ENCODE measurements at places on chromosomes 5 and 9. TPM values are rescaled to one million over a fixed set of nuclear protein-coding genes. Genes with fewer than 3 reads are reported as not detected.

REXO4 gene
- total RNA-seq, result 13.1 TPM

LRRC19 gene
- not detected for total RNA-seq

GRCh38 chr5:179326122-179326927, 18.9 kb downstream of the ADAMTS2 start:
- no peak for DNase-seq

DNA sequence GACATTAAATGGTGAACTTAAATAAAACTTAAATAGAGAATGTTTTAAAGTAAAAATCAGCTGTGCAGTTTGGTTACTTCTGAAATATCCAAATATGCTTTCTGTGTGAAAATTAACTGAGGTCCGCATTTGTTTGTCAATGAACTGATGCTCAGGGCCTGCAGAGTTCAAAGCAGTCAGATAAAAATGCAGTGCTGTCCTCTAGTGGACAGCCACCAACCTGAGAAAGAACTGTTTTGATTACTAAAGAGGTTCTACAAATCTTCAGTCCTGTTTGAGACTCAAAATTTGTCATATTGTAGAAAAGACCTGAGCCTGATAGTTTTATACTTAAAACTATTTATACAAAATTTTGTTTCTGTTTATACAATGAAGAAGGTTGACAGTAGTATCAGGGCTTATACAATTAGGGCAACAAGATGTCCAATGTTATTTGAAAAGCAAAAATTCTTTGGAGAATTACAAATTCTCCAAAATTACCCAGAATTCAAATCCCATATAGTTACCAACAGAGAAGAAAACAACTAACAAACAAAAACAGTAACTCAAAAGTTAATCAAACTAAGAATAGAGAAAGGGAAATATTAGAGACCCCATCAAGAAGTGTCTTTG, 232.3 kb upstream of the TBCA start:
- DNase-seq, result no peak

DNA sequence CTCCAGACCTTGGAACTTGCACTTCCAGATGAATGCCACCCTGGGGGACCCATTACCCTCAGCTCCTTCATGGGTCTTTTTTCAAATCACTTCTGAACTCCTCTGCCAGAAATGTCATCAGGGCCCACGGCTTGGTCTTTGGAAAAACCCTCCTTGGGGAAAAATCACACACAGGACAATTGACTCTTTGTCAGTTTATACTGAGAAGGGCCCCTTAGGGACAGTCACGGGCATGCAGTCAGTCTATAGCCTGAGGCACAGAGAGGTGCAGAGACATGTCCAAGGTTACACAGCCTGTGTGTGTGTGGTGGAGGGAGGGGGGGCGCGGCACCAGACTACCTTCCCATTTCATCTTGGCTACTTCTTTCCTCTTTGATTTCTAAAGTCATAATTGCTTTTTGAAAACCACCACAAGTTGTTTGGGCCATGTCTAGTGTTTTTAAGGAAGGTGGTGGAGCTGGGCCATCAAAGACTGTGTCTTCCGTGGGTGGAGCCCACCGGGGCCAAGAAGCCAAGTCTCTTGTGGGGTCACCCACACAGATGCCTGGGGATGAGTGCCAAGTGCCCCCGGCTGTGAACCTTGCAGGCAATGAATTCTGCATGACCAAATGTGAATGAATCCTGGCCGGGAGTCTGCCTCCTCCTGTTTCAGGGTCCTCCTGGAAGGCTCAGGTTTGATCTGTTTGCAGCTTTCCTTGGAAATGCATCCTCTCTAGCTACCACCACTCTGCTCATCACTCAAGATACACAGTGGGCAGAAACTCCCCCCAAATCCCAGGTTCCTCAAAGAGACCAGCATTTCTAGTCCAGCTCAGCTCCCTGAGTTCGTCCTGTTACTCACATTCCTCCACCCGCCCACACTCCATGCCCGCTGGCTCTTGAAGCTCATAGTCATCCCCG, 200.1 kb upstream of the TBC1D2 start:
- DNase-seq, result no peak

- no peak for DNase-seq
These were observed 31.2 kb downstream of the DEPDC1B start for GRCh38 chr5:60668686-60669304.

DNA sequence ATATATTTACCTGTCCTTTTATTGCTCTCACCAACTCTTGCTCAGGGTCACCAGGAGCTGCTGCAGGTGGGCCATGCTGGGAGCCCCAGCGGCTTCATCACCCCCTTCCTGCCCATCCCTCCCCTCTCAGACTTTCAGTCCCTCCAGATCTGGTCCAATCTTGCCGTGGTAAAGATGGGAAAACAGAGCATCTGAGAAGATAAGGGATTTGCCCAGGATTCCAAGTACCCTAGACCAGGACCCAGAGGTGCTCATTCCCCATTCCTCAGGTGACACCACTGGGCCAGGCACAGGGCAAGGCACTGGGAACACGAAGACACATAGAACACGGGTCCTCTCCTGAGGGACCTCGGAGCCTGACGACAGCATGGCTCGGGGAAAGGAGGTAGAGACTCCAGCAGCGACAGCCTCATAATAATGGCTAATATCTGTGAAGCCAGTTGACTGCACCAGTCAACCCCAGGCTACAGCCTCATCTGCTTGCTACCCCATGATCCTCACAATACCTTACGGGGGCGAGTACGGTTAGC, 18.0 kb downstream of the TMOD1 start:
- peak; percentile 69 for DNase-seq

- DNase-seq, result no peak
These were observed 145.5 kb downstream of the HMHB1 start for GRCh38 chr5:143957455-143957854.

DNA sequence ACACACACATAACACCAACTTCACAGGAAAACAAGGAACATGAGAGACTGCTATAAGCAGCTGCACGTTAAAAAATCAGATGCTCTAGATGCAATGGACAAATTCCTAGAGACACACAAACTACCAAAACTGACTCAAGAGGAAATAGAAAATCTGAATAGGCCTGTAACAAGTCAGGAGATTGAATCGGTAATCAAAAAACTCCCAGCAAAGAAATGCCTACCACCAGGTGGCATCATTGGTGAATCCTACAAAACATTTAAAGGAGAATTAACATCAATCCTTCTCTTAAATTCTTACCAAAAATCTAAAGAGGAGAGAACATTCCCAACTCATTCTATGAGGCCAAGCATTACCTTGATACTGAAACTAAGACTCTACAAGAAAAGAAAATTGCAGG, 54.9 kb downstream of the NDST1 start:
- DNase-seq, result no peak

DNA sequence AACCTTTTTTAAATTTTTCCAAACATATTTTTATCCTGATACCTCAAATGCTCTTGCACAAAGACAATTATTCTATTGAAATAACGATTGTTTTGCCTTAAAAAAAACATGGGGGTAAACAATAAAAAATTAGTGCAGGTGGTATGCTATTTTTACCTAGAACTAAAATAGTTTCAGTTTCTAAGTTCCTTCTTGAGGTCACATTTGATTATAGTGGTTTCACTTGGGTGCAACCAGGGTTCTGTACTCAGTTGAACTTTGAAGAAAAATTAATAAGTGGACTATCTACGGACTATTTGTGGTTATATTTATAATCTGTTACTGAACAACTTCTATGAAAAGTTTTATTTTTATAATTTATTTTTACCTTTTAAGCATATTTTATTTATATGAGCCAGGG, 387.1 kb upstream of the IZUMO3 start:
- no peak for DNase-seq

DNA sequence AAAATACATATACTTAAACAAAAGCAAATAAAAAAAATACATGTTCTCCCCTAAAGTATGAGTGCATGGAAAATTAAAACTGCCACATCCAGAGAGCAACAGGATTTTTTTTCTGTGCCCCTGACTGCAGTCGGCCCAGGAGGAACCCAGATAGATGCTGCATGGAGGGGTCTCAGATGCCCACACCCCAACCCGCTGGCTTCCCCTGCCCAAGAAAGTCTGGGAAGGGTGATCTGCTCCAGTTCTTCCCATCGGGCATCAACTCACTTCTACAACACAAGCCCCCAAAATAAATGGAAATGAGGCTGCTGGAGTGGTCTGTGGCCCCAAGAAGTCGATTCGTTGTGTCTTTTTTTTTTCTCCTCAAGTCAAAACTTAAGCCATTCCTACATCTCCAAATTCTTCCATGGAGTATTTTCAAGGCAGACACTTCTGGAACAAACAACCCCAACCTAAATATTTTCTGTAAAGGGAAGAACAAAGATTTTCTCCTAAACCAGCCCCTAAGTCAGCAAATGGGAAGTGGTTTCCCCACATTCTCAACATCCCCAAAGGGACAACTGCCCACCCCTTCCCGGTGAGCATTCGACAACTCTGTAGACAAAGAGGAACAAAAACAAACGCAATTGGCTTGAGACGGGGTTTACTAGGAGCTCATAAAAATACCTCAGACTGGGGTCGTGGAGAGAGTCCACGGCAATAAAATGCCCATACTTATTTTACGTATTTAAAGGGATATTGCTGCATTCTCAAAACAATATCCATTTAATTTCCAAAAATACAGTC, 46.7 kb downstream of the ROR2 start:
- DNase-seq, result no peak

MELK gene
- 0.77 TPM for total RNA-seq

NFIB gene
- total RNA-seq, result 143 TPM

KIF24 gene
- total RNA-seq, result 0.45 TPM

- DNase-seq, result no peak
These were observed 121.5 kb downstream of the JMY start for GRCh38 chr5:79357398-79357797.

GRCh38 chr5:8752595-8752994, 793.3 kb downstream of the SEMA5A start:
- DNase-seq, result no peak

PCDHA4 gene
- total RNA-seq, result 0.32 TPM

GRCh38 chr5:118015511-118015910, 972.8 kb downstream of the DTWD2 start:
- DNase-seq, result no peak

DNA sequence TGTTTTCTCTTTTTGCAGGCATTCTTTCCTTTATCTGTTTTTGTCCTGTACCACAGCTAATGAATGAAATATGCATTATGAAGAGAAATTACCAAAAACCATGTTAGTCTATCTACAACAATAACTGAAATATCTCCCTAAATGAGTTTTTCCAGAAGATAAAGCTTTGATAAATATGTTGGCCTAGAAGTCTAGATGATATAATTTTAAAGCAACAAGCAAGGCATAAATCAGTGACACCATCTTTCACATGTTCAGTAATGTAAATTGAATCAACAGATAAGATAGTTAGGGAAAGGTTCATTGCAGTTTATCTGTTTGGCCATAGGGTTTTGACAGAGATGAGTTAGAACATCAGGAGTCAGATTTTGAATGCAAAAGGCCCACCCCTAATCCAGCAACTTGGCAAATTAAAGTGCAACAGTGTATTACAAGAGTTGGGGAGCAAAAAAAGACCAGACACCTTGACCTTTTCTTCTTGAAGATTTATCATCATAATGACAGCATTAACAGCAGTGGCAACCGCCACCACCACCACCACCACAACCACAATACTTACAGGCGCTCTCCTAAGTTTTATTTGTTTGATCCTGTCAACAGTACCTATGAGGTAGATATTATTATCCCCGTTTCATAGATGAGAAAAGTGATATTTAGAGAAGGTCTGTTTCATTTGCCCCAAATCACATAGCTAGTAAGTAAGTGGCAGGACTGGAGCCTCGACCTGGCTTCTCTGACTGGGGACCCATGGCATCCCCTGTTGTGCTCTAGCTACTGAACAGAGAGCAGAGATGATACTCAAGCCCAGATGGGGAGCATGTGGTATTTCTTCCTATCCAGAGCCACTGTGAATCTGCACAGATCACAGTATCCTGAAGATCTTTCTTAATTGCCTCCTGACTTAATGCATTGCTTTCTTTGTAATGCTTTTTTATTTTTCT, 122.8 kb upstream of the DHFR start:
- no peak for DNase-seq

ANKDD1B gene
- total RNA-seq, result 0.64 TPM

IRX2 gene
- 0.45 TPM for total RNA-seq

- peak; percentile 57 for DNase-seq
These were observed 154.7 kb upstream of the PHYKPL start for GRCh38 chr5:178387061-178387855.

STING1 gene
- 52.5 TPM for total RNA-seq

IFNW1 gene
- total RNA-seq, result not detected

DNA sequence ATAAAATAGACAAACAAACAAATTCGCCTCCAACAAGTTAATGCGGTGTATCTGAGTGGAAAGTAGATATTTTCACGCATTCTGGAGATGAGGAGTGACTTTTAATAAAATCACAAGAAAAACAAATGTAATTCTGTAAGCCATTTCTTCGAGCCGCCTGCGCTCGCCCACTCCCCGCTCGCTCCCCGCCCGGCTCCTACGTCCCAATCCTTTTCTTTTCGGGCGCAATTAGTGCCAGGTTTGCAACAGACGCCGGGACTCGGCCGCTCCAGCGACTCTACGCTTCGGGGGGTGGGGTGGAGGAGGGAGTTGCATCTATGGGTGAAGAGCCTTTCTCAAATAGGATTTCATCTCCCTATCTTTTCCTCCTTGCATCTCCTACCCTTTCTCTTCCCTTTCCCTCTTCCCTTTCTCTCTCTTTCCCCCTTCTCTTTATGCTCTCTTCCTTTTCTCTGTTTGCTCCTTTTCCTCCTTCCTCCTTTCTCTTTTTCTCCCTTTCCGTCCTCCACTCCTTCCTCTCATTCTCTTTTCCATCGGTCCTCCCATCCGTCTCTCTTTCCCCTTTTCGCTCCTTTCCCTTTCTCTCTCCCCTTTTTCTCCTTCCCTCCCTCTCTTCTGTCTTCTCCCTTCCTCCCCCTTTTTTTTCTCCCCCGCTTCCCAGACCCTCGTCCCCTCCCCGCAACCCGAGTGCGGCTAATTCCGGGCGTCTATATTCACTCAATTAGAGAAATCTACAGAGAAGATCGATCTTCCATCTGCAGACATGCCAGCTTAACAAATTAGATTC, 6.1 kb upstream of the OTP start:
- no peak for DNase-seq

DNA sequence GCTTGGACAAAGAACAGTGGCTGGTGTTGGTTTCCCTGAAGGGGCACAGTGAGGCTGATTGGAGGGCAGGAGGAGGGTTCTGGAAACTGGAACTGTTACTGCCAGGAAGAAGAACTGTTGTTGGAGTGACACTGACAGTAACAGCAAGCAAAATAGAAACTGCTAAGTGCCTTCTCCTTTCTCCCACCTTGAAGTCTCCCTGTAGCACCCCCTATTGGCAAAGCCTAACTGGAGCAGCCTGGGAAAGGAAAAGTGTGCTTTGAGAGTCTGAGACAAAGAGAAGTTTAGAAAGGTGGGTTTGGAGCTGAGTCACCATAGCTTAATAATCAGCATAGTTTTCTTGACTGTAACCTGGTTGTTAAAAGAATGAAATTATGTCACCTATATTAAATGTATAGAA, 2.5 kb upstream of the TMEM174 start:
- no peak for DNase-seq

DNA sequence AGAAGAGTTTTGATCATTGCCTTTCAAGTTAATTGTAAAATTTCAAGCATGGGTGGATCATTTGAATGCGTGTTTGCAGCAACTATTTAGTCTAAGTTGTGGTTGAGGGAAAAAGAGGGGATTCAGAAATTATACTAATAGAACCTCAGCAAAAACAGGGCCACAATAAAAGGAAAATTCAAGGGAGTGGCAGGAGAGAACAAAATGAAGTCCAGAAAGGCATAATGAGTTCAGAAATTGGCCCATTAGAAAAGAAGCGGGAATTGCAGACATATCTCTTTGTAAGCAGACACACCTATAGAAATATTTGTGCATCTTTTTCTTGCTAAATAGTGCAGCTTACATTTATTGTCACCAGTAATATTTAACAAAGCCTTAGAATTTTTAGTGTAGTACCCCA, 960.0 kb downstream of the CDH12 start:
- DNase-seq, result no peak

- DNase-seq, result no peak
These were observed at the start of gene FGF10 for GRCh38 chr5:44389090-44389822. FGF10 (minus strand) TSS chr5:44389420; CDS start chr5:44388682, 738 bp downstream.

Data from mesenteric fat pad (tissue), 1 donor.